CD4-positive, alpha-beta T cell treated with Interleukin-12 subunit alpha and Interleukin-12 subunit beta, for 1 hour (primary cell): ENCODE measurements at places on chromosomes 3 and 15.

GRCh38 chr15:92336419-92336987 is 57.2 kb upstream of the ST8SIA2 start:
- DNase-seq = no peak

GRCh38 chr15:33584797-33585196 is 274.0 kb downstream of the RYR3 start:
- no peak for DNase-seq

- DNase-seq = peak; percentile 52
Measured at GRCh38 chr15:65033659-65034269, 4.3 kb upstream of the MTFMT start.

DNA sequence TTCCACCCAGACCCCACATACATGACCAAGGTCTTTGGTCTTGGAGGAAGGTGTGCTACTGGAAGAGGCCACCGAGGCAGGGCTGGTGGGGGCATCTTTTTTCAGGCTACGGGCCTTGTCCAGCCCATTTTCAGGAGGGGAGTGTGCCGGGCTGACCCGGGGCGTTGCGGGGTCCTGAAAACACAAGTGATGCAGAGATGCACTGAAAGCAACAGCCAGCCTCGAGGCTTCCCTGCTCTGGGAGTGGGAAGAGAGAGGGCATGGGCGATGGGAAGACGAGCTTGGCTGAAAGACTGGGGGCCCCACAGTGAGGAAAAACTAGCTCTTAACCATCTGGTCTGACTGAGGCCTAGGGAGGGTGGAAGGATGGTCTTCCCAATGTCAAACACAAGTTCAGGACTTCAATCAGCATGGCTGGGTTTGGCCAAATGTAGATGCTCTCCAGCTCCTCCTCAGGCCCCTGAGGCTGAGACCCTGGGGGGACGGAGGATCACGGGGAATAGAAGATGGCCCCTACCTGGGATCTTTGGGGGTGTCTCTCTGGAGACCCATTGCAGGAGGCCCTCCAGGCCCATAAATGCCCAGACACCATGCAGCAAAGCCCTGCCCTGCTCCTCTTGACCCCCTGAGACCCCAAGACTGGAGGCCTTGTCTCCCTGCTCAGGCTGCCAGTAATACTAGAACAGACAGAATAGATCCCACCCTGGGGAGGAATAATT is 38.9 kb downstream of the TLE3 start:
- no peak for DNase-seq

GRCh38 chr3:2976212-2976611 is 134.0 kb downstream of the IL5RA start:
- no peak for DNase-seq

GRCh38 chr3:56054844-56055243 is 413.4 kb downstream of the ERC2 start:
- DNase-seq = no peak

- no peak for DNase-seq
Measured at GRCh38 chr3:181330821-181331563, 341.5 kb upstream of the DNAJC19 start.

DNA sequence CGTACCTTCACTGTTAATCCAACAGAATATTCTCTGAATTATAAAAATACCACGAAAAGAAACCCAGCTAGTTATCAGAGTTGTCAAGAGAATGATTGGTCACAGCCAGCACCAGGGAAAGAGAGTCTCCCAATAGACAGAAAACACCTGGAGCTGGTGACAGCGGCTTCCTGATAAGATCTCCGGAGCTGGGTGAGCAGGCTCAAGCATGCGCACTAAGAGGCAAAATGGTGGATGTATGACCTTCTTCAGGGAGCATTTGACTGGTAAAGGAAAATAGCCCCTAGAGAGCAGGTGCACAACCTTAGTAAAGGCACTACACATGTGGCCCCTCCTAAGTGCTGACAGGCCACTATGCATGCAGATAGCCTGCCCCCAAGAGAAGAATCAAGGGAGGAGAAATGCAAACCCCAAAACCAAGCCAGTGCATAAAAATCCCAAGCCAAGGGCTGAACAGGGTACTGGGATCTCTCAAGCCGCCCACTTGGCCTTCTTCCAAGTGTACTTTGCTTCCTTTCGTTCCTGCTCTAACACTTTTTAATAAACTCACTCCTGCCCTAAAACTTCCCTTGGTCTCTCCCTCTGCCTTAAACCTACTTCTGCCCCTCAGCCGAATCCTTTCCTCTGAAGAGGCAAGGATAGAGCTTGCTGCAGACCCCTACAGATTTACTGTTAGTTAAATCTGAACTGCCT is 93.2 kb downstream of the UACA start:
- no peak for DNase-seq

- peak; percentile 33 for DNase-seq
Measured at GRCh38 chr3:47016934-47017435, 37.5 kb downstream of the NBEAL2 start.

GRCh38 chr3:39103791-39104552 is 3.5 kb downstream of the GORASP1 start:
- no peak for DNase-seq

GRCh38 chr3:141015481-141015880 is 35.7 kb upstream of the SPSB4 start:
- no peak for DNase-seq

DNA sequence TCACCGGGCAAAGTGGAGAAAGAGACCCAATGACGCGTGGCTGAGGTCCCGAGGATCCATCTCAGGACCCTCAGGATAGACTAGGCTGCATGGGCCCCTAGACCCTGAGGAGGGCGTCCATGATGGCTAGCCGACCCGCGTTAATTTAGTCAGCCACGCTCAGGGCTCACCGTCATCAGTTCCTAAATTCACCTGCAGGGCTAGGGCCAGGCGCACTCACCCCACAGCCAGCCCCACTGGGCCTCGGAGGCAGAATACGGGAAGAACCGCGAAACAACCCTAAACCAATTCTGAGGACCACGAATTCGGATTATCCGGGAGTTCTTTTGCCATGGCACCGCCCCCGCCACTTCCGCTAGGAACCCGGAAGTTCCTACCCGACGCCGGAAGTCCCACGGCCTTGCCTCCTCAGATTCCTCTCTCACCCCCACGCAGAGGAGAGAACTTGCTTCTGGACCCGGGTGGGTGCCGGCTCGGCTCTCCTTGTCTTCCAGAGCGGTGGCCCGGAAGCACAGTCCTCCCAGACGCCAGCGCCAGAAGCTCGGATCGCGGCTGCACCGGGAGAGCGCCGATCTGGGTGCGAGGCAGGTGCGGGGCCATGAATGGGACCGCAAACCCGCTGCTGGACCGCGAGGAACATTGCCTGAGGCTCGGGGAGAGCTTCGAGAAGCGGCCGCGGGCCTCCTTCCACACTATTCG is at the start of the genes EAF1 and METTL6:
Gene EAF1 (plus strand): TSS at position 417 of the 699 bp plus-strand sequence. CDS start 182 bp downstream, at position 599.
Gene METTL6 (minus strand): TSS at position 363 of the 699 bp plus-strand sequence. CDS start 1,033 bp downstream, outside the sequence.
- peak; percentile 84 for DNase-seq

GRCh38 chr3:34109021-34109420 is 310.6 kb downstream of the PDCD6IP start:
- no peak for DNase-seq

GRCh38 chr3:54873059-54874010 is 54.5 kb downstream of the LRTM1 start:
- no peak for DNase-seq

- DNase-seq = no peak
Measured at GRCh38 chr3:72200332-72200731, 415.4 kb upstream of the PROK2 start.

DNA sequence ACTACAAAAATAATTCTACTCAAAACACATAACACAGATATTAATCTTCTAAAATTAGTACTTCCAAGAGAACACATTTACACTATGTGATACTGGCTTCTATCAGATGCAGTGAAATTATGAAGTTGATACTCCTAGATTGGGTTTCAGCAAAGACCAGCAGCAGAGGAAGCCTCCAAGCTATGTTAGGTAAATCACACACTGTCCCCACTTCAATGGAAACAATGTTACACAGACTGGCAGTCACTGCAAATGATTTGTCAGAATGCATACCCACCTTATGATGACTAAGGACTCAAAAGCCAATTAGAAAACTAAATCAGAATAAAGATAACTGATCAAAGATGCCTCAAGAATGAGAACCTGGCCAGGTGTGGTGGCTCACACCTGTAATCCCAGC is 90.1 kb upstream of the MYO5C start:
- no peak for DNase-seq

DNA sequence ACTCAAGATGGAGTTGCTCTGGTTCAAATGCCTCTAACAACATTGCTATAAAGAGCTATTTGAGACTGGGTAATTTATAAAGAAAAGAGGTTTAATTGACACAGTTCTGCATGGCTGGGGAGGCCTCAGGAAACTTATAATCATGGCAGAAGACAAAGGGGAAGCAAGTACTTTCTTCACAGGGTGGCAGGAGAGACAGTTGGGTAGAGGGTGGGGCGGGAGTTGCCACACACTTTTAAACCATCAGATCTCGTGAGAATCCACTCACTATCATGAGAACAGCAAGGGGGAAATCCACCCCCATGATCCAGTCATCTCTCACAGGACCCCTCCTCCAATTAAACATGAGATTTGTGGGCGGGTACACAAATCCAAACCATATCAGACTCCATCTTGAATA is 30.7 kb downstream of the MAP2K5 start:
- DNase-seq = no peak

- no peak for DNase-seq
Measured at GRCh38 chr15:48466079-48466478, 134.8 kb downstream of the DUT start.

GRCh38 chr15:76575274-76575673 is 238.7 kb downstream of the ISL2 start:
- DNase-seq = no peak

DNA sequence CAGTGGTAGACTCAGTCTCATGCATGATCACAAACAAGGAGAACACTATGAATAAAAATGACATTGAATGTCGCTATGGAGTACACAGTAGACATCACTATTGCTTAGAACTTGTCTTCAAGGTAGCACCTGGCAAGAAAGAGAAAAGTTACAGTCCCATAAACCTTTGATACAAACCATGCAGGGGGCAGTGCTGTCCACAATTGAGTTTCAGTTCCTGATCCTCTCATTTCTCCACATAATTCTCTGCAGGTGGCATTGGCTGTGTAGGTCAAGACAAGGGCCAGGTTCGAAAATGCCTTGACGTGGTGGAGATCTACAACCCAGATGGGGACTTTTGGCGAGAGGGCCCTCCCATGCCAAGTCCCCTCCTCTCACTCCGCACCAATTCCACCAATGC is 47.9 kb downstream of the KBTBD12 start:
- DNase-seq = no peak

DNA sequence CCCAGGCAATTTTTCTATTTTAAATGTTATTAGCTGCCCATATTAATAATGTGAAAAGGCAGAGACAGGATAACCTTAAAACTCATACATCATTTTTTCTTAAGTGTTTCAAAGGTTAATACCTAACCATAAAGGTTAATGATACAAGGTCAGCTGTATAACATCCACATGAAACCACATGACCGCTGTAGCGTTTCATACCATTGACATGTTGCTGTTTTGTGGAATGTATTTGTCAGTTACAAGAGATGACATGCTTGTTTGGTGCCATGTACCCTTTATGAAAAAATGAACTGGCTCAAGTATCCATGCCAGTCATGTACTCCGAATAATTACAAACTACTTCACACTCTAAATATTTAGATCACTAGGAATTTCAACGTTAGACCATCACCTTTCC is 207.4 kb downstream of the FMN1 start:
- DNase-seq = no peak

DNA sequence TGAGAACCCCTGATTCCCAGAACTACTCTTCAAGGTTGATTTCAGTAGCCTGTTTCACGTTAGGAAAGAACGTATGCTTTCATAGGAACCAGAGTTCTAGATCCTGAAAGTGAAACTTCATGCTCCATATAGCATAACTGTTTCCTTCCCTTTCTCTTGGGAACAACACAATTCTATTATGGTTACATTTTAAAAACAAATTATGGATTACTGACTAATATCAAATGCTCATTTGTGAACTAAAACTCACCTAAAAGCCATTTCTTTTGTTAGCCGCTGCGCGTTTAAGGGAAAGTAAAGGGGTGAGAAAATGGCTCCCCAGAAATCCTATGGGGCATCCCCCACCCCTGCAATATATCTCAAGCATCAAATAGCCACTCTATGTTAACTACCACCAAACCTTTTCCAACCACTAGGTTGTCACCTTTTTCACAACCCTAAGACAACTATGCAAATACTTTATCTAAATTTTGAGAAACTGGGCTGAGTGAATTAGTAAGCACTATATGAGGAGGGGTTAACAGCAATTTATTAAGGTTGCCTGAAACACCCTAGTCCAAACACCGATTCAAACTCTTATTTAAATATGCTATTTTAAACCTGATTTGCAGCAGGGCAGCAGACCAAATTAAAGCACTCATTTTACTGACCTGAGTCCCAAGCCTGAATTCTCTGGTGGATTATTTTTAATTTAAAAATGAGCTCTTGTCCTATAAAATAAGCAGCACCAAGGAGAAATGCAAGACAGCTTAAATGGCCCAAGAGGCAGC is 2.4 kb downstream of the SIAH2 start:
- peak; percentile 55 for DNase-seq

DNA sequence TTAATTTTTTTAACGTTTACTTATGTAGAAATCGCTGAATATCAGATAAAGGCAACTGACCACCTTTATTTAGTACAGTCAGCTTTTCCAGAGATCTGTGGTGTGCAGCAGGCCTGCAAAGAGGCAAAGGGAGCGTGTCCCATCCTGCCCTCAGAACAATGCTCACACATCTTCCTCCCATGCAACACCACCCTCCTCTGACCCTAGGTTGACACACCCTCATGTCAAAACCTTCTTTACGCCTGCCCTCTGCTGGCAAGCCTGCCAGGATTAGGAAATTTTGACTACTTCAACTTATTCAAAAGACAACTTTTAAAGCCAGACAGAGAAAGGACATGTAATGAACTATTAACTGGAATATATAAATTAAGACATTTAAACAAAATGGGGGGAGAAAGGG is 513.7 kb downstream of the FOXP1 start:
- peak; percentile 76 for DNase-seq

GRCh38 chr15:25866874-25867273 is 3.7 kb upstream of the ATP10A start:
- DNase-seq = no peak

GRCh38 chr3:168782193-168782592 is 686.5 kb upstream of the GOLIM4 start:
- no peak for DNase-seq

- no peak for DNase-seq
Measured at GRCh38 chr15:27081676-27082418, 110.9 kb downstream of the GABRG3 start.

GRCh38 chr3:148599481-148599880 is 98.2 kb upstream of the AGTR1 start:
- DNase-seq = no peak

- no peak for DNase-seq
Measured at GRCh38 chr3:192850451-192850981, 67.1 kb downstream of the MB21D2 start.

DNA sequence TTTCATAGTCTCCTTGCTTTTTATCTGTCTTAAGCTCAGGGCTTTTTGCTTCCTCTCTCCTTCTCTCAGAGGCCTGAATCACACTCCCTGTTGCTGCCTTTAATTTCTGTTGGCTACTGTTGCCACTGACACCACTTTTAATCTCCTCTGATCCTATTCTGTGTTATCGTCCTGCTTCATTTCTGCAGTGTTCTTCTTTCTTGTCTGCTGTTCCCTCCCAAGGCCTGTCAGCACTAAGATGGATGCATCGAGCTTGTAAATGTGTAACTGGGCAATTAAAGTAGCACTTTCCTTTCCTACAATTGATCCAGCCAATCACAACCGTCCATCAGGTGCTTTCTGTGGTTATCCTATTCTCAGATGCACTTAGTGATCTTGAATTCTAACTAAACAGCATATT is 71.3 kb upstream of the VEPH1 start:
- DNase-seq = no peak

- DNase-seq = peak; percentile 20
Measured at GRCh38 chr3:52372822-52373504, 56.8 kb downstream of the DNAH1 start.
